ENCODE measurements at places on chromosomes 1 and 21.

DNA sequence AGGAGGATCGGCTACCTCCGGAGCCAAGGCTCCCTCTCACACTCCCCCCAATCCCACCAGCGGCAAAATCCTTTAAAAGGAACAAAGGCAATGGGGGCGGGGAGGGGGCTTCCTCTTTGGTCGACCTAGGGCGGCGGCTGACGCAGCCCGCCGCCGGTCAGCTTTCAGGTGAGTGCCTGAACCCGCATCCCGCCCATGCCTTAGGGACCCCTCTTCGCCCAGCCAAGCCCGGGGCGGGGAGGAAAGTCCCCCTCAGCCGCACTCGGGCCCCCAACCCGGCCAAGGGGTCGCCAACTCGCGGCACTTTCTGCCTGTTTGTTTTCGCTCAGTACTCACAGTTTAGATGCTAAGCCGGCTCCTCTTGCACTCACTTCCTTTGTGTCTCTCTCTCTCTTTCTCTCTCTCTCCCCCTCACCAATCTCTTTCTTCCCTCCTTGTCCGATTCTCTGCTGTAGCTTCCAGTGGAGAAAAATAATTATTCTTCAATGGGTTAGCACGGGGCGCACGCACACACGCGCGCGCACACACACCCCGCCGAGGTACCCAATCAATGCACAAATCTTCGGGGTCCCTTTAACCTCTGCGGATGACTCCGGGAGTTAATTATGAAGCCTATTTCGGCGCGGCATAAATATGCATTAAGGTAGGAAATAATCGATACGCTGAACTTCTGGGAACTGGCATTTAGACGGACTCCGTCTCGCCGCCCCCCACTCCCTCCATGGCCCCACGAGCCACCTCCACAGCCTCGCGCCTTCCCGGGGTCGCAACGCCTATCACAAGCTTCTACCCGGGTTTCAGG is at the start of gene BLACAT1:
Gene BLACAT1 (minus strand): TSS at position 465 of the 802 bp plus-strand sequence.
- peak within 1 kb of the TSS; percentile 36 for H3K4me3 ChIP-seq
- no peaks in the 10 kb centered on the region for H3K36me3 ChIP-seq
- DNase-seq: no peak
- peaks cover 100% of the 10 kb centered on the region for H3K27me3 ChIP-seq

- peak within 1 kb of the TSS; percentile 75 for H3K27ac ChIP-seq
- H3K4me1 ChIP-seq: peaks cover 28% of the 10 kb centered on the region
- H3K4me3 ChIP-seq: peak within 1 kb of the TSS; percentile 59
- H3K36me3 ChIP-seq: peaks cover 57% of the 10 kb centered on the region
- no peaks in the 10 kb centered on the region for H3K27me3 ChIP-seq
Observed at GRCh38 chr1:156740741-156741480, at the start of gene MRPL24. TSS of gene MRPL24 (minus strand) at chr1:156741088. CDS start at chr1:156738704, 2,384 bp downstream.

DNA sequence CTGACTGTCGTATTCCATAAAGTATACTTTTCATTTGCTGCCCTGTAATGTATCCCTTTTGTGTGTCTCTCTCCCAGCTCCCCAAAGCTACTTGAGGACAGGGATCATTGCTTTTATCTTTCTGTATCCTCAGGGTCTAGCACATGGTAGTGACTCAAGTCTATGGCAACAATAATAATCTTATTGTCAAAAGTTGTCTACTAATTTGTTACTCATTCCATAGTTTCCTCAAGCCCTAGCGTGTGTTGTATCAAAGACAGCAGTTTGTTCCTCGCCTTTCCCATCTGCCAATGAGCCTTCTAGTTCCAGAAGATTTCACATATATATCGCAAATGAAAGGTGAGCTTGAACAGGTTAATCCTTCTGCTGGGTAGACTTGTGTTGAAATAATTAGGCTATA is 9.8 kb upstream of the SLC30A1 start:
- H3K27me3 ChIP-seq: no peaks in the 10 kb centered on the region
- no peak for DNase-seq
- no peak overlapping the region for H3K4me3 ChIP-seq
- no peak overlapping the region for H3K27ac ChIP-seq
- peaks cover 7% of the 10 kb centered on the region for H3K4me1 ChIP-seq

DNA sequence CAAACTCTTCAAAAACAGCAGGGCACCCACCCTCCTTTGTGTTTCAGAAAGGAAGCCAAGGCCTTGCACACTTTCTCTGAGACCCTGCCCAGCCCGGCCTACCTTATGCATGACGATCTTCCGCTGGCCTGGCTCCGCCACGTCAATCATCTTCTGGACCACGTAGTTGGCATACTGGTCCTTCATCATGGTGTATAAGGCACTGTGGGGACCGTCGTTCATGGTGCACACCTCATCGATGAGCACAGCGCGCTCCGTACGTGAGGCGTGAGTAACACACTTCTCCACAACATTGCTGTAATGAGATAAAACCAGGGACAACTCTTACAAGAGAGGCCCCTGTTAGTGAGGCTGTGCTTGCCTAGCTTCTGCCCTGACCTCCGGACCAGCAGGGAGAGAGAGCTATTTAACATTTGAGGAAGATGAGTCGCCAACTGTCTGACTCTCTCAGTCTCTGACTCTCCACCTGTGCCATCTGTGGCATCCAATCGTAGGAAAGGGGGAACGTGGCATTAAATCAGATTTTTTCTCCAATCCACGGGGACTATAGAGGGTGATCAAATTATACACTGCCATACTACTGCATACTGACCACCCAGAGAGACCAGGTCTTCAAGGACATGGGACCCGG is 28.1 kb upstream of the SDC3 start:
- DNase-seq: no peak
- H3K4me3 ChIP-seq: no peak overlapping the region
- no peaks in the 10 kb centered on the region for H3K27me3 ChIP-seq
- no peak overlapping the region for H3K27ac ChIP-seq

DNA sequence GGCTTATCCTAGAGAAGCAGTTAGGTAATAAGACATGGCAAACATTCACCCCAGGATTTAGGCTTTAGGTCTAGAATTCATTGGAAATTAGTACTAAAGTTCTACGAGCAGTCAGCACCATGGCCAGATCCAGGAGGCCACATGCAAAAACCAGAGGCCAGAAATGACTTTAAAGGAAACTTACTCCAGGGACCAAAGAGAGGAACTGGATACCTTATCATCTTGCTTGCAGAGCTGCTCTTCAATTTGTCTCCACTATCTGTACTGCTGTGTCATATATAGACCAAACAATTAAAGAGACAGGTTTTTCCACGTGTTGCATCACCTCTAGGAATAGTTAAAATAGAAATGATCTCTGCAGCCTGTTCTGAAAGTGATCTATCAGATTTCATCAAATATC is 127.8 kb downstream of the LMX1A start:
- H3K27ac ChIP-seq: no peak overlapping the region
- H3K4me3 ChIP-seq: no peak overlapping the region
- H3K27me3 ChIP-seq: peaks cover 25% of the 10 kb centered on the region
- H3K4me1 ChIP-seq: no peaks in the 10 kb centered on the region
- H3K36me3 ChIP-seq: no peaks in the 10 kb centered on the region

- no peak for DNase-seq
- H3K36me3 ChIP-seq: no peaks in the 10 kb centered on the region
- H3K27ac ChIP-seq: no peak overlapping the region
- H3K4me1 ChIP-seq: peaks cover 65% of the 10 kb centered on the region
- H3K27me3 ChIP-seq: no peaks in the 10 kb centered on the region
Observed at GRCh38 chr1:209645574-209646452, 6.4 kb downstream of the LAMB3 start.

DNA sequence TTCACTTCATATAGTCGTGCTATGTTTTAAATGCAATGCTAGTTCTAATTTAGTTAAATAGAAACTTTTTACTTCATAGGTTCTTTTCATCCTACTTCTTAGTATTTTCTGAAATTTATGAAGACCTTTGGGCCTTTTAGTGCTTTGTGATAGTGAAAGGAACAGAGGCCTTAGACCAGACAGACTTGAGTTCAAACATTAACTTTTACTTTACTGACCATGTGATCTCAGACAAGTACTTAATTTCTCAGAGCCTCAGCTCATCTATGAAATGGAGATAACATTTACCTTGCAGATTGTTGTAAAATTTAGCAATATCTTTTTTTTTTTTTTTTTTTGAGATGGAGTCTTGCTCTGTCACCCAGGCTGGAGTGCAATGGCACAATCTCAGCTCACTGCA is 57.5 kb downstream of the AK5 start:
- no peaks in the 10 kb centered on the region for H3K4me1 ChIP-seq
- no peak overlapping the region for H3K27ac ChIP-seq
- H3K4me3 ChIP-seq: no peak overlapping the region
- H3K27me3 ChIP-seq: no peaks in the 10 kb centered on the region
- no peaks in the 10 kb centered on the region for H3K36me3 ChIP-seq

DNA sequence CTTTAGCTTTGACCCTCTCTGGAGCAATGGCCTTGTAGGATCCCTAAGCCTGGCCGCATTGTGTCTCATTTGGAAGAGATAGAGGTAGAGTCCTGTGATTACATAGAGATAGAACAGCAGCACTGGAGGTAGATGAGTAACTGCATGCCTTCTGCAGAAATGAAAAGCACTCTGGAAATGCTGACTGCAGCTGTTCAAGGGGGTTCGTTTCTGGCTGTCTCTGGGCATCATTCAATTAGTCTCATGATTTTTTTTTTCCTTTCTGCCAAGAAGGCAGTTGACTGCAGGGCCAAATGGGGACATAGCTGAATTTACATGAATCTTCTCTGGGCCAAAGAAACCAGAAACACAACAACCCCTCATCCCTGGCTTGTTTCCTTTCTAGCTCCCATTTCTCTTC is 28.1 kb upstream of the SNX27 start:
- peaks cover 3% of the 10 kb centered on the region for H3K36me3 ChIP-seq
- peak overlapping the region; percentile 70 for H3K27ac ChIP-seq
- peaks cover 74% of the 10 kb centered on the region for H3K4me1 ChIP-seq
- no peaks in the 10 kb centered on the region for H3K27me3 ChIP-seq
- no peak for DNase-seq

DNA sequence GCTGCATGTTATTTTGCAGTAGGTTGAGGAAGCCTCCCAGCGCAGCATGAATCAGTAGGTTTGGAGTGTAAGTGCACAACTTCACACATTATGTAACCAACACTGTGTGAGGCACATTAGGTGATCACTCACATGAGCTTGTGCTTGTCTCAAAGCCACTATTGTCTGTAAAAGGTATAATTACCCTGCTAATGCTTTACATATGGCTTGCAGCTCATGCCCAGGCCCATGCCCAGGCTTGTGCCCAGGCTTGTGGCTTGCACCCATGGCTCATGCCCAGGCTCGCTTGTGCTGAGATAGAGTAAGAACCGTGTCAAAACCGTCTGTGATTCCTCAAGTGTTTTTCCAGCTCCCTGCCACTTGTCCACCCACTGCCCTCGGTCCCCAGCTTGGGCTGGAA is 596.3 kb downstream of the LTN1 start:
- no peak for DNase-seq
- H3K27ac ChIP-seq: no peak overlapping the region
- no peak overlapping the region for H3K4me3 ChIP-seq
- no peaks in the 10 kb centered on the region for H3K36me3 ChIP-seq
- H3K27me3 ChIP-seq: no peaks in the 10 kb centered on the region
- H3K4me1 ChIP-seq: peaks cover 9% of the 10 kb centered on the region

DNA sequence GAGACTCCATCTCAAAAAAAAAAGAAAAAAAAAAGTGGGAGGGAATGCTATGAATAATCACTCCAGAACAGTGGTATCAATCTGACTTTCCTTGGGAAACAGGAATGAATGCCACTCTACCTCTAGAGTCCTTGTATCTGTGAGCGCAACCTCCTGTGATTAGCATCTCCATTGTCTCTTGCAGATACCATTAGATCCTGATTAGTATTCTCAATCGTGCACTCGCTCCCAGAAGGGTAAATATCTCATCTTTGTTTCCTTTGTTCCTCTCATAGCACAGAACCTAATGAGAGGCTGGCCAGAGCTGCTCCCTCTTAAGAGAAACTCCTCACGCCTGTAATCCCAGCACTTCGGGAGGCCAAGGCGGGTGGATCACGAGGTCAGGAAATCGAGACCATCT is 184.4 kb upstream of the KCNK2 start:
- H3K36me3 ChIP-seq: no peaks in the 10 kb centered on the region
- H3K4me1 ChIP-seq: no peaks in the 10 kb centered on the region
- H3K27ac ChIP-seq: no peak overlapping the region
- no peaks in the 10 kb centered on the region for H3K27me3 ChIP-seq
- no peak overlapping the region for H3K4me3 ChIP-seq
- no peak for DNase-seq

DNA sequence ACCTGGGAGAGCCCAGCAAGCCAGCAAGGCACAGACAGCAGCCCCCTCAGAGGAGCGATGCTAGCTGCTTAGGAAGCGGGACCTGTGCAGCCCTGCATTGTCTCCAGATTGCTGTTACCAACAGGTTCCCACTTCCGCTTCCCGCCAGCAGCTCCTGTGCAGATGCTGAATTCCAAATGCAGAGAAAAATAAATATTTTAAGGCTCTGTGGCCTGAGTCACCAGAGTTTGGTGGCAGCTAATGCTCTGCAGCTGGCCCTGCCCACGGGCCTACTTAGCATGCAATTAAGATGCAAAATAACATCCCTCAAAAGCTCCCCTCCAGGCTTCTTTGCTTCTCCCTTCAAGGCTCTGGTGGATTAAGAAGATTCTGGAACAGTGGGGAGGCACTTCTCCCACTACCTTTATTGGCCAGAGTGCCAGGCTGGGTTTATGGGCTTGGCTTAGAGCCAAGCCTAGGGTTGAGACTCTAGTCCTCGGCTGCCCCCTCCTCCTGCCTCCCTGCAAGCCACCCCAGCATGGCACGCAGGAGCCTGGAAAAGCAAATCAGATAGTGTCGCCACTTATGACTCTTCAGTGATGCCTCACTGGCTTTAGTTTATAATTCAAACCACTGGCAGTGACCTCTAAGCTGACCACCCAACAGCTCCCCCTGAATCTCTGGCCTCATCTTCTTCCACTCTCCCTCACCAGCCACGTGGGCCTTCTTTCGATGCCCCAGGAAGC is 207.1 kb upstream of the ZC3H12A start:
- no peak overlapping the region for H3K4me3 ChIP-seq
- H3K36me3 ChIP-seq: no peaks in the 10 kb centered on the region
- no peak for DNase-seq
- H3K27me3 ChIP-seq: peaks cover 34% of the 10 kb centered on the region
- no peak overlapping the region for H3K27ac ChIP-seq

DNA sequence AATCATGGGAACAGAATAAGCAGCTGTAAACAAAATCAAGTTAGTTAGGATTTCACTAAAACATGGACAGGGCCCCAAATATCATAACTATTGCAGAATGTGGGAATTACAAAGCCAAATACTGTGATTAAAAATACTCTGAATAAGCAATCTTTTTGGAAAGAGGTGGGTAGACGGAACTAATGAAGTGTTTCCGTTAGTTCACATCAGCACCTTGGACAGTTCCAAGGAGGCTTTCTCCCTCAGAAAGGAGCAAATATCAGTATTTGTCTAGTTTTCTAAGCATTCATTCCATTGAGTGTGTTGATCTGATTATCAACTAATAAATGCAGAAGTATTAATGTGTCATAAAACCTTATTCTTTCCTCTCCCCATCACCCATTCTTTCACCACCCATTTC is 97.4 kb downstream of the FAM78B start:
- H3K27me3 ChIP-seq: no peaks in the 10 kb centered on the region
- H3K4me3 ChIP-seq: no peak overlapping the region
- H3K4me1 ChIP-seq: no peaks in the 10 kb centered on the region
- no peaks in the 10 kb centered on the region for H3K36me3 ChIP-seq
- no peak overlapping the region for H3K27ac ChIP-seq

- no peak overlapping the region for H3K27ac ChIP-seq
- no peak for DNase-seq
- H3K36me3 ChIP-seq: no peaks in the 10 kb centered on the region
- H3K27me3 ChIP-seq: no peaks in the 10 kb centered on the region
- H3K4me3 ChIP-seq: no peak overlapping the region
- peaks cover 7% of the 10 kb centered on the region for H3K4me1 ChIP-seq
Observed at GRCh38 chr1:234758851-234759250, 148.9 kb upstream of the IRF2BP2 start.

Measured in suprapubic skin (tissue), 4 donors.